ENCODE measurements at places on chromosomes 12 and 14. TPM values are rescaled to one million over a fixed set of nuclear protein-coding genes. Genes with fewer than 3 reads are reported as not detected.
A peak's percentile ranks its signal among the peaks of the same experiment; 100 is the strongest.

DNA sequence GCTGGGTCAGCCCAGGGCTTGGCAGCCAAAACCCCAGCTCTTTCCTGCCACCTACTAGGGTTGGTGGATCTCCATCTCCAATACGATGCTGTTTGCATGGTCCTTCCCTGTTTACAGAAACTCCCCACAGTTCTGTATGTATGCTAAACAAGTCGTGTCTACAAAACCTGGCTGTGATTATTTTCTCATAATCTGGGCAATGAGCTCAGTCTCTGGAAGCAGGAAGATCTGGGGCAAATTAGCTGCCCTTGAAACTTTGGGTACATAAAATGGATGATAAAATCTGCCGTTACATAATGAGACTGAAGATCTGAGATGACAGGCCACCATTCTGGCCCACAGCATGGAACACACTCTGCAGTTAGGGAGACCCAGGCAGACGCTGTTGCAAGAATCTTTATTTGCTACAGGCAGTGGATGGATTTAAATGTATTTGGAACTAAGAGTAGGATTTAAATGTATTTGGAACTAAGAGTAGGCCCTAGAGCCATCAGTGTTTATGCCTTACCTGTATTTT lies 31.7 kb downstream of the ACADS start:
- H3K36me3 ChIP-seq: no peaks in the 10 kb centered on the region
- no peak for DNase-seq
- no peak overlapping the region for H3K4me3 ChIP-seq
- no peak overlapping the region for H3K27ac ChIP-seq
- H3K4me1 ChIP-seq: no peaks in the 10 kb centered on the region
- H3K27me3 ChIP-seq: no peaks in the 10 kb centered on the region

GRCh38 chr14:44657203-44657602 lies 150.1 kb upstream of the FSCB start:
- no peaks in the 10 kb centered on the region for H3K36me3 ChIP-seq
- peaks cover 3% of the 10 kb centered on the region for H3K4me1 ChIP-seq
- no peaks in the 10 kb centered on the region for H3K27me3 ChIP-seq
- H3K4me3 ChIP-seq: no peak overlapping the region
- no peak for DNase-seq

- no peak overlapping the region for H3K27ac ChIP-seq
- no peaks in the 10 kb centered on the region for H3K4me1 ChIP-seq
- H3K27me3 ChIP-seq: no peaks in the 10 kb centered on the region
Measured at GRCh38 chr12:46921764-46922133, 96.0 kb upstream of the SLC38A4 start.

- no peak overlapping the region for H3K27ac ChIP-seq
- no peak for DNase-seq
Measured at GRCh38 chr12:57716305-57716704, 22.2 kb downstream of the AGAP2 start.

DNA sequence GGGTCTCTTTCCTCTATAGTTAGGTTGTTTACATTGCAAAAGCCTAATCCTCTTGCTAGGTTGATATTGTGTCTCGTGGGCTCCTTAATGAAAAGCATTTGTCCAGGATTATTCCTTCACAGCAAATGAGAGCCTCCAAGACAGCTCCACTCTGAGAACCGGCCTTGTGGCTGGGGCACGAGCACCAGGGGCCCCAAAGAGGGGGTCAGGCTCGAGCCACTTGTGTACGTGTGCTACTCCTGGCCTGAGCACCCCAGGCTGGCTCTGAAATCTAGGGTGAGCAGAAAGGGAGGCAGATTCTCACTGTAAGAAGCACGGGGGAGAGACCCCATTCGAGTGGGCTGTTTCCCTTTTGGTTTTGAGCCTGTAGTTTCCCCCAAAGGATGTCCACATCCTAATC lies 45.0 kb upstream of the FZD10 start:
- H3K27me3 ChIP-seq: no peaks in the 10 kb centered on the region
- no peak for DNase-seq
- H3K4me3 ChIP-seq: no peak overlapping the region
- no peaks in the 10 kb centered on the region for H3K36me3 ChIP-seq
- H3K27ac ChIP-seq: no peak overlapping the region
- H3K4me1 ChIP-seq: no peaks in the 10 kb centered on the region

- H3K27me3 ChIP-seq: no peaks in the 10 kb centered on the region
- H3K36me3 ChIP-seq: no peaks in the 10 kb centered on the region
- H3K27ac ChIP-seq: no peak overlapping the region
- DNase-seq: no peak
- peaks cover 7% of the 10 kb centered on the region for H3K4me1 ChIP-seq
Measured at GRCh38 chr12:69523433-69524330, 53.5 kb downstream of the FRS2 start.

- H3K4me3 ChIP-seq: no peak overlapping the region
- DNase-seq: peak; percentile 28
- H3K4me1 ChIP-seq: peaks cover 14% of the 10 kb centered on the region
Measured at GRCh38 chr12:120397824-120398540, 29.0 kb upstream of the MSI1 start.

DNA sequence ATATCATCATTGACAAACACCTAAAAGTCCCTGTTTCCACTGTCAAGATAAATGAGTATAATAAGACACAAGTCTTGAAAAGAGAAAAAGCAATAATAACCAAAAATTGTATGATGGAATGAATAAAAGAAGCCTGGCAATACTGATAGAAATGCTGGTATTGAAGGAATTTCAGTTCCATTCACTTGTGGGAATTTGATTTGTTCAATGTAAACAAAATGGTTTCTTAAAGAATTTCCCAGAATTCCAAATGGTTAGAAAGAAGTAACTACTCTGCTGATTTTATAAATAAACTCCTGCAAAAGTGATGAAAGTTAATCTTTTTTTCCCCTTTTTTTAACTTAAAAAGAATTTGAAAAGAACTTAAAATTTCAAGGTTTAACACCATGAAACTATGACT lies 129.9 kb upstream of the PDZRN4 start:
- H3K36me3 ChIP-seq: no peaks in the 10 kb centered on the region
- H3K4me3 ChIP-seq: no peak overlapping the region
- H3K27me3 ChIP-seq: no peaks in the 10 kb centered on the region
- no peak overlapping the region for H3K27ac ChIP-seq
- no peak for DNase-seq
- no peaks in the 10 kb centered on the region for H3K4me1 ChIP-seq

DNA sequence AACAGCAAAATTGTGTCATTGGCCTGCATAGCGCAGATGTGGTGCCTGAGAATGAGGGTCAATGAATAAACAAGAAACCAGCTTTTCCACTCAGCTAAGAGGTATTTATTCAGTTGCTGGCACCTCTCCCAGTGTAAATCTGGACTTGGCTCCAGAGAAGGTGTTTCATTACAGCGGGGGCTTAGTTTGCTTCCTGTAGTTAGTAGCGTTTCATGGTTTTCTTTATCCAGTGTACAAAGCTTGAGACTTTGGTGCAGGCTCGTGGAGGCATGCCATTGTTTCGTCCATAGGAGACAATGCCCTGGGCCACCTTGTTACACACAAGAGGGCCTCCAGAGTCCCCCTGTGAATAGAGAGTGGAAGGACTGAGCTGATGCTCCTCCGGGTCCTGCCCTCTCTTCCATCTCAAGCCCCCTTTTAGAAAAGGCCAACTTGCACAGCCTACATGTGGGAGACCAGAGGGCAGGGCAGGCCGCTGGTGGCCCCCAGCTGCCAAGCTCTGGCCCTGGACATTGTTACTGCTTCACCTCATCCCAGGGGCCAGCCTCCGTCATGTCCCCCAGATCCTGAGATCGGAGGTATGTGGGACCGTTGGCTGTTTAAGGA lies 3.0 kb downstream of the GZMB start:
- H3K27ac ChIP-seq: peak overlapping the region; percentile 60
- no peaks in the 10 kb centered on the region for H3K27me3 ChIP-seq
- DNase-seq: peak; percentile 35
- H3K4me1 ChIP-seq: peaks cover 16% of the 10 kb centered on the region

- no peaks in the 10 kb centered on the region for H3K4me1 ChIP-seq
- no peak overlapping the region for H3K4me3 ChIP-seq
- H3K27me3 ChIP-seq: no peaks in the 10 kb centered on the region
- no peak for DNase-seq
- H3K36me3 ChIP-seq: no peaks in the 10 kb centered on the region
Measured at GRCh38 chr12:6037459-6037858, 87.0 kb downstream of the VWF start.

DNA sequence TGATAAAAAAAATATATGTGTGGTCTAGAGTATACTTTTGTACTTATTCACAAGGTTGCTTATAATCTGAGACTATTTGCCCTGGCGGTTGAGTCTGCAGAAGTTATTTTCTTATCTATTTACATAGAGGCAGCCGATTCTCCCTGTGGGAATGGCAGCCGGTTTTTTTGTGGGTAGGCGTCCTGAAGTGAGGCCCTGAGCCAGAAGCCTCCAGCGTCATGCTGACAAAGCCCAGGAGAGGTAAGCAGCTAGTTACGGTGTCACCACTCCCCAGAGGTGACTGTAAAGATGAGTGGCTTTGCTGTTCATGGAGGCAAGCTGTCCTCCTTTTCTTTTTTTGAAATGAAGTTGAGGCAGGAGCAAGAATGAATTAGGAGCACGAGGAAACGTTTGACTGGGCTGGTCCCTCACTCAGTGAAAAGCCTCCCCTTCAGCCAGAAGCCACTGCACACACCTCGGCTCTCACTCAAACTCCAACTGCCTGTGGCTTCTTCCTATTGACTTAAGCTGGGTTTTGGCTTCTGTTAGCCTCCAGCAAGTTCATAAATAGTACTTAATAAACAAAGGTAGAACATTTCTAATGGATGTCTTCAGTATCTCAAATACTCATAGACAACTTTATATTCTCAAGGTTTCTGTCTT lies 21.5 kb downstream of the PAX9 start:
- no peaks in the 10 kb centered on the region for H3K4me1 ChIP-seq
- H3K4me3 ChIP-seq: no peak overlapping the region
- no peaks in the 10 kb centered on the region for H3K36me3 ChIP-seq
- no peaks in the 10 kb centered on the region for H3K27me3 ChIP-seq

DNA sequence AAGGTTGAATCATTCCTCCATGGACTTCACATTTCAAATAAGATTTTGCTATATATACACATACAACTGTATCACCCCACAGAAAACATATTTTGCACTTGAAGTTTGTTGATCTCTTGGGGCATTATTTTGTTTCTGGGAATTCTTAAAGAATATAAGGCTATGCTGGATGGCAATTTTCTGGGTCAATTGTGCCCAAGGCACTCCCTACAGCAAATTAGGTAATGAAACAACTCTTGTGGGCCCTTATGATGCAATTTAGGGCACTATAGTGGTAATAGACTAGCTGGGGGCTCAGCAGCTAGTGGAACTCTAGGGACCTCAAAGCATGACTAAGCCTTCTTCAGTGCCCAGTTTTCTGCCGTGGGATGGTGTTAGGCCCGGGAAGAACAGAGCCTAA lies 444.4 kb downstream of the NRXN3 start:
- H3K4me1 ChIP-seq: no peaks in the 10 kb centered on the region
- no peak for DNase-seq
- H3K27ac ChIP-seq: no peak overlapping the region
- no peaks in the 10 kb centered on the region for H3K36me3 ChIP-seq

- no peaks in the 10 kb centered on the region for H3K36me3 ChIP-seq
- no peak for DNase-seq
- peaks cover 5% of the 10 kb centered on the region for H3K27me3 ChIP-seq
- peaks cover 4% of the 10 kb centered on the region for H3K4me1 ChIP-seq
Measured at GRCh38 chr12:119589097-119589496, 4.5 kb upstream of the TMEM233 start.

DNA sequence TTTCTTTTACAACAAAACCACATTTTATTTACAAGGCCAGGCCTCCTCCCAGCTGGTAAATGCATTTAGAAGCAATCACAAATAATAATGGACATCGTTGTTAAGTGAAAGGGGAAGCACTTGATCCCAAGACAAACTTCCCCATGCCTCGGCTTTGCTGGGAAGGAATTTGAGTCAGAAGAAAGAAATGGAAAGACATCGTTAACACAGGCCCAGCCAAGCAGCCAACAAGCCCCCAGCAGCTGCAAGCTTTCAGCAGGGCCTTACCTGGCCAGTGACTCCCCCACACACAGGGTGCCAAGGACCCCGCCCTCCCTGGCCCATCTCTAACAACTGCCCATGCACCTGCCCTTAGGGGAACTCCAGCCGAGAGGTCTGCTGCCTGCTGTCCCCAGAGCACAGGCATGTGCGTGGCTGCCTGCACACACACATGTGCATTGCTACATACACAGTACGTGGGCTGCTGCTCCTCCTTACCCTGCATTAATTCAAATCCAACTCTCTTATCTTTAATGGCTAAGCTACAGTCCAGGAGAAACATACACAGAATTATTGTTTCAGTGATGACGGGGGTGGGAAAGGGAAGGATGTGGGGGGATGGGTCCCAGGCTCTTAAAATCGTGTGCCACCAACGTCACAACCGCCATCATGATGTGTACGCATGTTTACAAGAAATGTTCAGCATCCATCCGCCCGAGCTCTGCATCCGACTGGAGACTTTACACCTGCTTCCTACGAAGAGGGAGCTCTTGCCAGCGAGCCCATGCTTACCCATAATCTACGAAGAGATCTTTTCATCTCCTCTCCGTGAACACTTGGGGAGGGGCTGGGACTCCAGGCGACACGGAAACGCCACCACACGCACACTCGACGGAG lies 9.8 kb downstream of the BCL11B start:
- no peaks in the 10 kb centered on the region for H3K4me1 ChIP-seq
- H3K27me3 ChIP-seq: no peaks in the 10 kb centered on the region

- DNase-seq: no peak
- no peak overlapping the region for H3K4me3 ChIP-seq
- no peaks in the 10 kb centered on the region for H3K27me3 ChIP-seq
- H3K36me3 ChIP-seq: peaks cover 2% of the 10 kb centered on the region
- H3K4me1 ChIP-seq: no peaks in the 10 kb centered on the region
- no peak overlapping the region for H3K27ac ChIP-seq
Measured at GRCh38 chr12:123483602-123484248, 25.8 kb downstream of the SNRNP35 start.

- no peaks in the 10 kb centered on the region for H3K36me3 ChIP-seq
- H3K27me3 ChIP-seq: no peaks in the 10 kb centered on the region
- no peak overlapping the region for H3K4me3 ChIP-seq
- no peak for DNase-seq
- H3K4me1 ChIP-seq: peaks cover 22% of the 10 kb centered on the region
Measured at GRCh38 chr12:109595321-109595902, 21.8 kb downstream of the MVK start.

- no peaks in the 10 kb centered on the region for H3K27me3 ChIP-seq
- H3K36me3 ChIP-seq: no peaks in the 10 kb centered on the region
- no peak for DNase-seq
Measured at GRCh38 chr14:68157971-68158371, 338.4 kb downstream of the RAD51B start.

Gene MGP
- 162 TPM for total RNA-seq

Gene TAS2R30
- total RNA-seq: 12.2 TPM

Gene PYGL
- 11.5 TPM for total RNA-seq

Gene DEGS2
- 7.3 TPM for total RNA-seq

Gene FOXN4
- total RNA-seq: not detected

Gene ACSS3
- total RNA-seq: 27.7 TPM

Gene TBC1D30
- total RNA-seq: 68.7 TPM

Gene HOXC4
- not detected for total RNA-seq

Gene KLRD1
- 0.78 TPM for total RNA-seq
